IMR-90 (cell line): ENCODE measurements at places on chromosomes 13 and 19. TPM values are rescaled to one million over a fixed set of nuclear protein-coding genes. Genes with fewer than 3 reads are reported as not detected.
A peak's percentile ranks its signal among the peaks of the same experiment; 100 is the strongest.

GRCh38 chr13:23899555-23899954 is 2.3 kb upstream of the C1QTNF9B start:
- peak overlapping the region; percentile 78; the same call in 1 of the 2 replicates for H3K27ac ChIP-seq
- peaks cover 14% of the 10 kb centered on the region for H3K4me1 ChIP-seq
- H3K4me3 ChIP-seq = no peak overlapping the region
- no peaks in the 10 kb centered on the region for H3K36me3 ChIP-seq
- no peaks in the 10 kb centered on the region for H3K27me3 ChIP-seq
- DNase-seq = peak; percentile 74

DNA sequence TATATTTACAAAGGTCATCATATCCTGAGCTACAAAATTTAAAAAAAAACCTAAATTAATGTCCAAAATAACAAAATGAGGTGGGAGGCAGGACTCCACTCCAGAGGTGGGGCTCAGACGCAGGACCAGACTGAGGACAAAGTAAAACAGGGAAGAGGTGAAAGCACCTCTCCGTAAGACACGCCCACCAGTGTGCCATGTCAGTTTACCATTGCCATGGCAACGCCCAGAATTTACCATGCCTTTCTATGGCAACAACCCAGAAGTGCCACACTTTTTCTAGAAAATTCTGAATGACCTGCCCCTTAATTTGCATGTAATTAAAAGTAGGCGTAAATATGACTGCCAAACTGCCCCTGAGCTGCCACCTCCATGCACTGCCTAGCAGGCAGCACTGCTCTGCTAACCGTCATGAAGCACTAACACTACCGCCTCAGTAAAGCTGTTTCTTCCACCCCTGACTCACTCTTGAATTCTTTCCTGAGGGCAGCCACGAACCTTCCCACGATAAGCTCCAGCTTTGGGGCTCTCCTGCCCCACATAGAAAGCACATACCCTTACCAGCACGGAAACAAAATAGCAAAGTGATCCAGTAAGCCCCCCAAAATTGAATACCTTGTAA is 22.3 kb upstream of the PDCD5 start:
- no peak overlapping the region for H3K27ac ChIP-seq
- no peaks in the 10 kb centered on the region; the same call in none of the 2 replicates for H3K27me3 ChIP-seq
- no peaks in the 10 kb centered on the region for H3K36me3 ChIP-seq
- no peaks in the 10 kb centered on the region for H3K4me1 ChIP-seq
- no peak for DNase-seq
- H3K4me3 ChIP-seq = no peak overlapping the region

Gene ELANE
- total RNA-seq = not detected in 2 replicates

- no peak for DNase-seq
- H3K27ac ChIP-seq = no peak overlapping the region
- peaks cover 2% of the 10 kb centered on the region; the same call in 1 of the 2 replicates for H3K4me1 ChIP-seq
These were observed 21.6 kb downstream of the VASP start for GRCh38 chr19:45528744-45529419.

Gene BEST2
- not detected in 2 replicates for total RNA-seq

Gene PTGIR
- total RNA-seq = 0.54 and 0.56 TPM in 2 replicates

DNA sequence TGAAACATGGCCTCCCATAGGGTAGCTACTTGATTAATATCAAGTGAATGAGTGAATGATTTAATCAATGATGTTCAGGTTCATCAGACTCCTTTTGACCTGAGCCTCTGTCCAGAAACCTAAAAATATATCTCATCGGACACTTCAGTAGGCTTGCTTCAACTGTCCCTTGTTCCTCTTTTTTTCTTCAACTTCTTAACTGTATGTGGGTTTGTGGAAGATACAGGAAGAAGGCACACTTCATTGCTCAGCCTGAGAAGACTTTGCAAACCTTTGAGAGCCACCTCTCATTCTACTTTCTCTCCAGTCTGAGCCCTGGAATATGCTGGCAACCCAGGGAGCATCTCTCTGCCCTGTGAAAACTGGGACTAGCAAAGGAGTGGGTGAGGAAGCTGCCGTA is 557.0 kb downstream of the FGF9 start:
- no peaks in the 10 kb centered on the region for H3K36me3 ChIP-seq
- H3K27ac ChIP-seq = no peak overlapping the region
- no peak overlapping the region for H3K4me3 ChIP-seq
- H3K27me3 ChIP-seq = peaks cover 12% of the 10 kb centered on the region; the same call in 1 of the 2 replicates

DNA sequence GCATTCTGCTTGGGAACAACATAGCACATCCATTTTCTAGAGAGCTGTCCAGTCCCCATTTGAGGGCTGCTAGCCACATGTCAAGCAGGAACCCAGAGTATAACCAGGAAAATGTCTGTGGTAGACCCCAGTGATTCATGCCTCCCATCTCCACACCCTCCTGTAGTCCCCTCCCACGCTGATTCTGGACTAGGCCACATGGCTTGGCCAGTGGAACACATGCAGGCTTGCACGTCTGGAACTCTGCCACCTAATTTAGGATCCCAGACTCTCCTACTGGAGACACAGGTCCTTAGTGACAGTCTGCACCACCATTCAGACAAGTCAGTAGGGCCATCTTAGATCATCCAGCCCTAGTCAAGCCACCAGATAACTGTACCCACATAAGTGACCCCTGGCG is 149.8 kb downstream of the ZIC5 start:
- H3K27me3 ChIP-seq = no peaks in the 10 kb centered on the region
- H3K4me1 ChIP-seq = no peaks in the 10 kb centered on the region
- H3K36me3 ChIP-seq = no peaks in the 10 kb centered on the region
- no peak for DNase-seq
- H3K4me3 ChIP-seq = no peak overlapping the region

Gene RYR1
- total RNA-seq = under 0.01 TPM in 1 of 2 replicates, not detected in the other

- H3K4me1 ChIP-seq = no peaks in the 10 kb centered on the region
- H3K27ac ChIP-seq = no peak overlapping the region
- H3K36me3 ChIP-seq = no peaks in the 10 kb centered on the region
These were observed 185.4 kb downstream of the FOXO1 start for GRCh38 chr13:40480915-40481516.

Gene KIR2DL1
- not detected in 2 replicates for total RNA-seq
